Astrocyte of the spinal cord (primary cell): ENCODE measurements at places on chromosomes 7 and 10.

DNA sequence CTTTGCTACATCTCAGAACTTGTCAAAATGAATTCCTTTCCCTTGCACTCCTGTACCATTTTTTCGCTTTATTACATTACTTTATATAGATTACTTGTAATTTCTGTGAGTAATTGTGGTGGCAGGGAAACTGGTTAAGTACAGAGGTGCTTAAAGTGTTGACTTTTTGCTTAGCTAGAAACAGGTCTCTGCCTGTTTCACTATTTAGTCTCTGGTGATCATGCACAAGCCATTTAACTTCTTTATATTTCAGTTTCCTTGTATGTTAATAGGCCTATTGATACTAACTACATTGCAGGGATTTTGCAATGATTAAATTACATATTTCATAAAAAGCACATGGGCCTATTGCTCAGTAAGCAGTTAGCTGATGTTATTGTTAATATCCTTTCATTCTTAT is 233.8 kb downstream of the PRKG1 start:
- DNase-seq, result no peak

DNA sequence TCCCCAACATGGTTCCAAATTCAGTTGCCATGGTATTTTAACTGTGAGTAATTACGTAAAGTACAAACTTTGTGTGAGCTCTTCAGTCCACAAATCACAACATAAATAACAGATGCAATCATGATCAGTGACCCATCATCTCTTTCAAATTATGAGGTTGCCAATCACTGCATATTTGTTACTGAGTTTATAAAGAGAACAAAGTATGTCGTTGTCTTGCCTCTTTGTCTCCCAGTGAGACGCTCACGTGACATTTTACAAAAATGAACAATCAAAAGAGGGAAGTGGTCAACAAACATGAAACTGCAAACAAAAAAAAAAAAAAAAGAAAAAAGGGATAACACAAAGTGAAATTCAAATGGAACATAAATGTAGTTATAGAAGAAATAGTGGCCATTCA is 122.7 kb upstream of the PDSS1 start:
- no peak for DNase-seq

DNA sequence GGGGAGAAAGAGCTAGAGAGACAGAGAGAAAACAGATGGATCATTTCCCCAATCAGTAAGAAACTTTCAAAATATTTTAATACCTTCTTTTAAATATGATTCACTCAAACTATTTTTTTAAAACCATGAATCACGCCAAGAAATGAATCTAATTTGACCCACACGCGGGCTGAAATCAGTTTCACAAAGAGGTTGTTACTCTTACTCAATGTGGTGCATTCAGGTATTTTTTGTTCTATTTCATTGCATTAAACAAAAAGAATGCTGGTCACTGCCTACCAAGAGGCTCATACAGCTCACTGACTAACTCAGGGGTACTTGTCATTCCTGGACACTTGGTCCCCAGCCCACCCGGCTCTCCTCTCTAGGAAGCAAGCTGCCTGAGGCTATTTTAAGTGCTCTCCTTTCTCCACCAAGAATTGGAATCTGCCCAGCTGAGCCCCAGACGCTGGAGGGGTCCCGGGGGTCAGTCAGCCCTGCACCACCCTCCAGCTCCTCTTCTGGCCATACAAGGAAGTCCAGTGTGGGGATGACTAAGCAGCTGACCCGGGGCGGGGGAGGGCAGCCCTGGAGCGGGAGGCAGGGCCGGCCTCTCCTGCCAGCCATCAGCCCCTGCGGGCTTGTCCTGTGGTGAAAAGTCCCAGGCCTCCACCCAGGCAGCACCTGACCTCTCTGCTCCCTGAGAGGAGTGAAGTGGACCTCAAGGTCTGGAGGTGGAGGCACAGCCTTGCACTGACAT is 21.7 kb upstream of the PFKP start:
- DNase-seq, result peak; percentile 84

DNA sequence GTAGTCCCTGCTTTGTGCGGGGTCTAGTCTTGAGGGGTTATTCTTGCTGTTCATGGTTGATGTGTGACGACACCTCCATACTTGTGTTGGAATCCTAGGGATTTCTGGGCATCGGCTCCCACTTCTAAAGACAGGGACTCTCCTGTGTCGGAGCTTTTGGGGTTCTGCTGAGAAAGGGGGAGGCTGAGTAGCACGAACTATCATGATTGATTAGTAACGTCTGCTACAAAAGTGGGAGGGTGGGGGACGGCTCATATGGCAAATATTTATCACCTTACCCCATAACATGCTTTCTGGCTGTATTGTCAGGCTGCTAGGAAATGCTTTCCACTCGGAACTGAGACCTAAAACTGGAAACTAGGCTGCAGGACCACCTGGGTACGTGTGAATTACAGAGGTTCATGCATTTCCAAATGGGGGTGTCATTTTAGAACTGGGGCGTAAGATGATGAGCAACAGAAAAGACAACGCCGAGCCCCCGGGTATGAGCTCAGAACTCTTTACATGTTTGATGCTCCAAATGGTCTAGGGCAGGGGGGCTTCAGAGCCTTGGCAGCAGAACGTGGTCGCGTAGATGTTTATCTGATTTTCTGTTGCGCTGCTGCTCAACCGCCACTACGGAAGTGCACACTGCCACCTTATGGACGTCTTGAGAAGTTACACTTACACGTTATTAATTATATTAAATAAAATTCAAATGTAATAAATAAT is 15.1 kb upstream of the NME8 start:
- peak; percentile 22 for DNase-seq

DNA sequence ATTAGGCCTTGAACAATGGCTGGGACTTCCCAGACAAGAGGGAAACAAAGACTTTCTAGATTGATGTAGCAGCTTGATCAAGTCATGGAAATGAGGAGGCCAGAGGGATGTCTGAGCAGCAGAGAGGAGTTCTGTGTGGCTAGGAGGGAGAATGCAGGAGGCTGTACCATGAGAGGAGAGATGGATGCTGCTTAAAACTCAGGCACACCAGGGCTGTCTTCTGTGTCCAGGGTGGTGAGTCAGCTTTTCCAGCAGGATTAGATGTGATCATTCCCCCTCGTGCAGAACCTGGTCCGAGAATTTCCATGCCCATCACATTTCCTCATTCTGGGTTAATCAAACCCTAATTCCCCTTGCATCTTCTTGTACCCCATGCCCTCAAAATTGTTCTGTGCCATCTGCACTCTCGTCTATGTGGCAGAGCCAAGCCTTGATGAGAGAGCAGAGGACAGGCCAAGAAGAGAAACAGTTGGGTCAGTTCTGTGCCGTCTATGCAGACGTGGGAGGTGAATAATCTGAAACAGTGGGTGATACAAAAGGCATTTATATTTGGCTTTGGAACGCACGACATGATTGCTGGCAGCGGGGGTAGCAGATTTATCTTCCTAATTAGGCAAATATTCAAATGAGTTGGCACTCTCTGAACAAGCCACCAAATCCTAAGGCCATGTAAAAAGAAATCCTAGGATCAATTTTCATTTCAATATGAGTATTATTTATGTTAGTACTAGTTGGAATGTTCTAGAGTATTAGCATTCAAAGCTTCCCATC is 160.7 kb downstream of the TMEM178B start:
- DNase-seq, result no peak

DNA sequence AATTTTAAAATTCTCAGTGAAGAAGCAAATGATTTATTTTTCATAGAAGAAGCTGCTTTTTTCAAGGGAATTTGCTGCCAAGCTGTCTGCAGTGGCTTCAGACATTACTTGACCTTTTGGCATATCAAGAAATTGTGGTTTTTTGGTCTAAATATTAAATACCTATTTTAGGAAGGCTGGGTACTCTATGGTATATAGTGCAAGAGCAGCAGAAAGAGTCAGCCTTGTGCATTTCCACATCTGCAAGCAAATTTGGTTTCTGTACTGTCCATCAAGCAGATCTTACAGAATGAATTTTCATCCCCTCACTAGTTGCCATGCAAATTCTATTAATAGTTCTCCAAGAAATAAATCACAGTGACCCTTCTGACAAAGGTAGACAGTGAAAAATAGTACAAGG is 222.0 kb downstream of the BICC1 start:
- DNase-seq, result no peak

- no peak for DNase-seq
Observed at GRCh38 chr7:82406937-82407336, 36.6 kb downstream of the CACNA2D1 start.

GRCh38 chr7:156434706-156435105 is 205.9 kb upstream of the RNF32 start:
- DNase-seq, result no peak

DNA sequence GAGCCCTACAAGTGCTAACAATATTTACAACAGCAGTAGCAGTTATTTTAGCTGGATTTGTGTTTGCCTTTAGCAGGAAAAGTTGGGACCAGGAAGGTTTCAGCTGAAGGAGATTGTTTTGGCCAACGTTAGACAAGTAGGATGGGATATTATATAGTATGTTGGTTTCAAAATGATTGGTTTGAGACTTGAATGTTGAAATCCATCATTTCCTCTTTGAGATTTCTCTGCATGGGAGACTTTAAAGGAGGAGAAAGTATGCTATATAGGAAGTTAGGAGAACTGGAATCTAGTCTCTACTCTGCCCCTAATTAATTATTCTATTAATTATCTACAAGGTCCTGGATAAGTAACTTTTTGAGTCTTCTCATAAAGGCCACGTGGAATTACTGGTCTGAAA is 263.8 kb downstream of the PTEN start:
- DNase-seq, result no peak
